ENCODE measurements at places on chromosomes 5 and 9.

DNA sequence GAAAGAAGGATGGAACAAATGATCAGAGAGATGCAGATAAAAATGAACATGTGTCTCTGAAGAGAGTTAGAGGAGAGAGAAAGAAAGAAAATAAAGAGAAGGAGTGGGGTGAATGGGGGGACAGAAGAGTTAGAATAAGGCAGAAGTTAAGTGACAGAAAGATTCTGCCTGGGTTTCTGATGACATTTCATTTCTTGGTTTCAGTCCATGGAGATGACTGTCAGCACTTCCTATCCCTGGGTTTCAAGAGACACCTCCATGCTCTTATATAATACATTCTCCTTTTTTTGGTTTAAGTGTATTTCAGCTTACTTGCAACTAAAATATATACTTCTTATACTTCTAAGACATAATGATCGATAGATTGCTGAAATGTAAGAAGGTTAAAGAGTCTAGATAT lies 213.0 kb upstream of the IL12B start:
- no peak for DNase-seq

- no peak for DNase-seq
Observed at GRCh38 chr9:136303825-136304416, at the start of gene CCDC187. CCDC187 (minus strand) TSS chr9:136304094; CDS start chr9:136303830, 264 bp downstream.

- no peak for DNase-seq
Observed at GRCh38 chr9:86901511-86901910, 45.8 kb downstream of the GAS1 start.

- no peak for DNase-seq
Observed at GRCh38 chr5:63602971-63603370, 359.3 kb downstream of the HTR1A start.
